CD4-positive, CD25-positive, alpha-beta regulatory T cell (primary cell): ENCODE measurements at places on chromosomes 16 and 17.
A peak's percentile ranks its signal among the peaks of the same experiment; 100 is the strongest.

GRCh38 chr17:42067371-42068091 lies 17.1 kb upstream of the C17orf113 start:
- peak; percentile 63 for DNase-seq

GRCh38 chr17:39979016-39979670 lies 1.5 kb upstream of the PSMD3 start:
- DNase-seq = no peak

- DNase-seq = no peak
Observed at GRCh38 chr17:74241431-74241830, 28.1 kb downstream of the TTYH2 start.

DNA sequence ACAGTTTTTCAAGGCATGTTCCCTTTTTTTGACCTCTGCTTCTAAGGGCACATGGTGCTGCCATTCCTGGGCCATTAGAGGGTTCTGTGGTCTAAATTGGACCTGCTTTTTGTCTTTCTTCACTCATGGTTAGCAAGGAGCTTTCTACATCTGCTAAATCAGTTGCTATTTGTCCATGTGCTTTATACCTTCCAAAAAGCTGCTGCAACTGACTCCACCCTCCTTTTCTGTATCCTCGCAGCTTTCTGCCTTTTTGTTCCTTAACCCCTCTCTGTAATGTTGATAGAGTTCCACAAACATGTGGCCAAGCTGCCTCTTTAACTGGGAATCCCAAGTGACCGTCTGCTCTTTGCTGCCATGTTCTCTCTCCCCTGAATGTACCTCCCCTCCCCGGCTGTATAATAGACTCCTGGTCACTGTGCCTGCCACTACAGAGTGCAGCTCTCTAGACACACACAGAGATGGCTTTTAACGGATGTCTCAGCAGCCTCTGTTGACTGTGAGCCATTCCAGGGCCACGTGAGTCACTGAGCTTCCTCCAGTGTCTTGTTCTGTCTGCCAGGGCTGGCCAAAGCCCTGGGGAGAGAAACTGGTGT lies 57.4 kb upstream of the TEKT3 start:
- no peak for DNase-seq

DNA sequence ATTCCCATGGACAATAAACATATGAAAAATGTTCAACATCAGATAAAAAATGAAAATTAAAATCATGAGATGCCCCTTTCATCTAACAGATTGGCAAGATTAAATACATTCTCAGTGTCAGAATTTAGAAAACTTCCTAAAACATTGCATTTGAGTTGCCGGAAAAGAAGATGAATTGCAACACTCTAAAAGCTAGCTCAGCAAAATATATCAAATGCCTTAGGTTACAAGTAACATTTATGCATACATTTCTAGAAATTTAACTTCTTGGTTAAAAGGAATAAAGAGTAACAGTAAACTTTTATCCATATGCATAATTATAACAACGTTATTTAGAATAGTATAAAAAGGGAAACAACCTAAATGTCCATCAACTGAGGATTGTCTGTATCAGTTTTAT lies 239.0 kb downstream of the PMP22 start:
- no peak for DNase-seq
